Activated T-cell treated with anti-CD3 and anti-CD28 coated beads, Interleukin-2, amount 50 U/mL, for 48 hours (primary cell): ENCODE measurements at places on chromosomes 6 and 20.
A peak's percentile ranks its signal among the peaks of the same experiment; 100 is the strongest.

- peak; percentile 76 for DNase-seq
These were observed 1.0 kb downstream of the CALHM6 start for GRCh38 chr6:116461932-116462885.

DNA sequence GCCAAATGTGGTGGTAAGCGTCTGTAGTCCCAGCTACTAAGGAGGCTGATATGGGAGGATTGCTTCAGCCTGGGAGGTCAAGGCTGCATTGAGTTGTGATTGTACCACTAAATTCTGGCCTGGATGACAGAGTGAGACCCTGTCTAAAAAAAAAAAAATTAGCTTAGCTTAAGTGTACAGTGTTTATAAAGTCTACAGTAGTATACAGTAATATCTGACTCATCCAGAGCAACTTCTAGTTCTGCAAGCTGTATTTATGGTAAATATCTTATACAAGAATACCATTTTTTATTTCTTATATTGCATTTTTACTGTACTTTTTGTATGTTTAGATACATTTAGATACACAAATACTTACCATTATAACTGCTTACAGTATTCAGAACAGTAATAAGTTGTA, 58.1 kb downstream of the UQCC1 start:
- DNase-seq, result no peak

- DNase-seq, result no peak
These were observed 205.0 kb upstream of the EPHA7 start for GRCh38 chr6:93624408-93624807.

- no peak for DNase-seq
These were observed 157.2 kb downstream of the SIM1 start for GRCh38 chr6:100307561-100307960.

DNA sequence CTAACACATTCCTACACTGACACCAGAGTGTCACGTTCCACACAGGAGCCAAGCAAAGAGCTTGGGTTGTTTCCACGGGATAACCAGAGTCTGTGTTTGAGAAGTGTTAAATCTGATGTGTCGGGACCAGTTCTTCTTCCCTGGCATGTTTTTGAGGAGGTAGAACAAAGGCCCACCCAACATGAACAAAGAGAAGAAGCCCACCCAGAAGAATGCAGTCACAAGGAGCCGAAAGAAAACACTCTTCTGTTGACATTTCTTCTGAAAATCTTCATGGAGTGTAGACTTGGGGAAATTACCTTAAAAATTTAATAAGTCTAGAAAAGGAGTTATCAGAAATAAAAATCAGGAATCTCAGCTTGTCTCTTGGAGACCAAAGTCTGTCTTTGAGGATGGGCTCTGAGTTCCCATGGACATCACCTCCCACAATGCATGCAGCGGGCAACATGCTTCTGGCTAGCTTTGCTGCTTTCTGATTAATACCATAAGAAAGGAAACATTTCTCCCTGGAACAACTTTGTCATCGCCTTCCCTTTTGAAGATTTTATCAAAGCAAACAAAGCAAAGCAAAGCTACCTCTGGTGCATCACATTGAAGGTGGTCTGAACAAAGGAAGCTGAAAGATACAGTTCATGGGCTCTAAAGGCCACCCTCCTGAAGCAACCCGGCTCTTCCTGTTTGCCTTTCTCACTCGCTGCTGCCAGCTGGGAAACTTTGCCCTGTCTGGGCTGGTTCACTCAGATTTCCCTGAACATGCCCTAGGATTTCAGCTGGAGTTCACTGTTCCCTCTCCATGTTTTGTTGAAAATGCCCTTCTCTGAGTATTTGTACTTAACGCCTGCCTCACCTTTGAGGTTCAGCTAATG, 448.1 kb downstream of the KIF16B start:
- DNase-seq, result no peak

DNA sequence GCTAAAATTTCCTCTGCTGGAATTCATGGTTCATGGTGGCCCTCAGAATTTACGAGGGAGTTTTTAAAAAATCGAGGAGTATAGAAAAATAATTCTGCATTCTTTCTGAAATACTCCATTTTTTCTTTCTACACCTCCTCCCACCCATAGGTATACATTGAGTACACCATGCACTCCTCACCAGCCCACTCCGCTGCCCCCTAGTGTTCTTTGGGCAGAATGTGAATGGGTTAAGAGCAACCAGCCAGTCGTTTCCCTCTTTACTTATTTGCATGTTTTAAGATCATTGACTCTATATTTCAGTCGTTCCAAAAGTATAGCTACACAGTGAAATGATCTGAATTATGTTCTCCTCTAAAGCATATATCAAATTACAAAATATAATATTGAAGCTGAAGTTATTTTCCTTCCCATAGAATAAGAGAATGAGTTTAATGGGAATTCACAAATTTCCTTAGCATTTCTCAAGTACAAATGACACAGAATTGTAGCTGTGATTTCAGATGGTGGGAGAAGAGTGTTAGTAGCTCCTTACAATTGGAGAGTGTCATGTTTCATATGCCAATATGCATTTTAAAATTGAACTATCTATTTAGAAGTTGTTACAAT, 977.7 kb upstream of the SLC35B3 start:
- DNase-seq, result peak; percentile 17

GRCh38 chr20:40471261-40471629, 217.8 kb downstream of the MAFB start:
- no peak for DNase-seq
